8988T (cell line): ENCODE measurements at places on chromosomes 3 and 15.

DNA sequence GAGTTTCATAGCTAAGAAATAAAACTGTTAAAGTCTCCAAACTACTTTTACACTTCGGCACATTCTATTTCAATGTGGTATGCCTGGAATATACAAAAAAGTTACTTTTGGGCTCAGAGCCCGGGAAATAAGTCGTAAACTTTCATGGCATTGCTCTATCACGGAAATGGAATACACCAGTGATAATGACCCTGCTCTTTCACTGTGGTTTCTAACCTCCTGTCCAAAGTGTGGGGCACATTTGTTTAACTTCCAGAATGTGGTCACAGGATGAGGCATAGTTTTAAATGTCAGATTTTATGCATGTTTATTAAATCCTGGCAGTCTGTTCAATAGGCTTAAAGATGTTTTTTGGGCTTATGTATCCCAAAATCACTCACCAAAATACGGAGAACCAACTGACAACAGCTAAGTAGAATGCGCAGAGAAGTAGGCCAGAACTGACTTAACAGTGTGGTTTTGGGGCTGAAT, 5.1 kb downstream of the CXCR6 start:
- no peak for DNase-seq

DNA sequence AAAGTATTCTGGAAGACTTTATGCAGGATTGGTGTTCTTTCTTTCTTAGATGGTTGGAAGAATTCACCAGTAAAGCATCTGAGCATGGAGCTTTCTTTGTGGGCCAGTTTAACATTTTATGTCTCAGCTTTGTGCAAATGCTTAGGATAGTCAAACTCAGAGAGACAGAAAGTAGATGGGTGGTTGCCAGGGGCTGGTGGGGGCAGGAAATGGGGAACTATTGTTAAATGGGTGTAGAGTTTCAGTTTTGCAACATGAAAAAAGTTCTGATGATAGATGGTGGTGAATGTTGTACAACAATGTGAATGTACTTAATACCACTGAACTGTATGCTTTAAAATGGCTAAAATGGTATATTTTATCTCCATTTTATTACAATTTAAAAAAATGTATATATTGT, 24.8 kb downstream of the SPCS1 start:
- DNase-seq, result no peak

GRCh38 chr3:122640437-122640999, 40.1 kb upstream of the PARP14 start:
- no peak for DNase-seq

- DNase-seq, result no peak
Observed at GRCh38 chr15:69117431-69117871, 43.0 kb upstream of the GLCE start.

DNA sequence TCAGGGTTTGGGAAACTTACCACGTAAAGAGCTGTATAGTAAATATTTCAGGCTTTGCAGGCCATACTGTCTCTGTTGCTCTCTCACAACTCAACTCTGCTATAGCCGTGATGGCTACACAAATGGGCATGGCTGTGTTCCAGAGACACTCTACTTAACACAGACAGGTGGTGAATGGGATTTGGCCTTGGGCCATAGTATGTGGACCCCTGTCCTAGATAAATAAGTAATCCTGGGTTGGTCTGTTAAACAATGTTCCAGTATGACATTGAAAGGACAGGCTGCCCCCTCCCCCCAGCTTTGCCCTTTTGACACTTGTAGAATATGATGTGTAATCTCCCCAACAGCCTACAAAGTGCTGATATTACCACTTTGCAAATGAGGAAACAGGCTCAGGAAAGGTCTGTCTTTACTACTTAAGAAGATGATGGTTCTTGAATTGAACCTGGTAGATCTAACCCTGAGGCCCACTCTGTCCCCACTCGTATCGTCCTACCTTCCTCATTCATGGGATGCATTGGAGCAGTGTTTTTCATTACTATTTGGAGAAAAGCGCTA, 38.4 kb downstream of the SLCO3A1 start:
- DNase-seq, result no peak

DNA sequence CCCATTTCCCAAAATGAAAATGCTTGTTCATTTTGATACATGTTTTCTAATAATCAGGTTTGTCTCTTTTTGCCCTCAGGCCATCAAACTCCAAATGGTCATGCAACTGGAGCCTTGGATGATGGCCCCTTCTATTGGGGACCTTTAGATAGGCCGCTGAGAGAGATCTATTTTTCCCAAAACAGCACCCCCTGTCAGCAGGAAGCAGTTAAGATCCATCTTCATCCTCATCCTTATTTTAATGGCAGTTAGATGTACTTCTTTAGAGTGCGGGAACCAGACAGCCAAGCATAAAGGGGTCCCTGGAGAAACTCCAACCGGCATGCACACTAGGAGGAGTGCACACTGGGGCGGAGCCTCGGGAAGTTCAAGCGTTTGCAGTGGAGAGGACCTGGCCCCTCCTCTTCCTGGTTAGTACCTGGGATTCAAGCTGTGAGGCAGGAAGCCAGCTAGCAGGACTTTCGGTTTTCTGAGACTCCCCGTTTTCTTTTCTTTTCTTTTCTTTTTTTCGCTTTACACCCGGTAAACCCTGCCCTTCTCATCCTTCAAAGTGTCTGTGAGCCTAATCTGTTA, 31.9 kb upstream of the STRIT1 start:
- no peak for DNase-seq

- DNase-seq, result peak; percentile 20
Observed at GRCh38 chr3:21718161-21718765, 32.7 kb downstream of the ZNF385D start.

GRCh38 chr3:17135696-17136095, 250.9 kb downstream of the PLCL2 start:
- no peak for DNase-seq

DNA sequence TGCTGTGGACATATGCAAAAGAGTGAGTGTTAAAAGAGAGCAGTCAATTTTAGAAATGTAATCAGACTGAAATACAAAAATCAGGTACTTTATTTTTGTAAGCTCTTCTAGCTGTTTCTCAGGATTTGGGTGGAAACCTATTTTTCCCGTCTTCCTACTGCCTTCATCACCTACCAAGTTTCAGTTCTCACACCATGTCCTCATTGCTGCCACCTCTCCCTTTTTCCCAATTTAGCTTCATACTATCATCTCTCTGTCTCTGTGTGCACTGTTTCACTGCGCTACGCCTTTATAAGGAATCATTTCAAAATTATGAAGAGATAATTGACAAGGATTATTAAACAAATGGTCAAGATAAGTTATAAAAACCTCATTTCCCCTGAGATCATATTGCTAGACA, 7.7 kb downstream of the SRP14 start:
- no peak for DNase-seq

DNA sequence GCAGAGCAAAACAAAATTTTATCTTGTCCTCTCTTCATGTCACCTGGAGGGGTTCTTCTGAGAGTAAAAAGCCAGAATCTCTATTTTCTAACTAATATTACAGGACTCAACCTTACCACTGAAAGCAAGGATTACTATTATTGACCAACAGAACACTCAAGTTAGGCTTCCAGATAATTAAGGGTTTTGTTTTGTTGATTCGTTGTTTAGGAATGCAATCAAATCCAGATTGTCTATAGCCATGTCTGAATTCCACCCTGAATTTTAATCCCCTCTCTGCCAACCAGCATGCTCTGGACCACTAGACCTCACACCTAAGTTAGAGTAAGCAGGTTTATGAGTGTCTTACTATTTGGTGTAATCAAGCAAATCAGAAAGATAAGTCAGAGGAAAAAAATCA, 90.7 kb downstream of the PEAK1 start:
- no peak for DNase-seq

- no peak for DNase-seq
Observed at GRCh38 chr3:180070925-180071324, 34.2 kb upstream of the PEX5L start.

DNA sequence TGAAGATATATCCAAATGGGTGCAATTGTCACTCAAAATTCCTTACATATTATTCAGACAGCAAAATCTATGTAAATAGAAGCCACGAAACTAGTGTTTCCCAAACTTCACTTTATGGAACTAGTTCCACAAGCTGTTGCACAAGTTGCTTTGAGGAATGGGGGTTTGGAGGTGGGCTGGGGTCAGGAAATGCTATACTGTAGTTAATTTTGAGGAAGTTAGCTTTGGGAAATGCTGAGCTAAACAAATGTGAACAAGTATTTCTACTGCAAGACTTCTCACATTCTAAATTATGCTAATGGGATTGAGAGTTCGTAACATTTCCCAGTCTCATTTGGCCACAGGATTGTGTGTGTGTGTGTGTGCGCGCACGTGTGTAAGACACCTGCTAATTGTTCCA, 28.7 kb upstream of the SAMMSON start:
- no peak for DNase-seq

DNA sequence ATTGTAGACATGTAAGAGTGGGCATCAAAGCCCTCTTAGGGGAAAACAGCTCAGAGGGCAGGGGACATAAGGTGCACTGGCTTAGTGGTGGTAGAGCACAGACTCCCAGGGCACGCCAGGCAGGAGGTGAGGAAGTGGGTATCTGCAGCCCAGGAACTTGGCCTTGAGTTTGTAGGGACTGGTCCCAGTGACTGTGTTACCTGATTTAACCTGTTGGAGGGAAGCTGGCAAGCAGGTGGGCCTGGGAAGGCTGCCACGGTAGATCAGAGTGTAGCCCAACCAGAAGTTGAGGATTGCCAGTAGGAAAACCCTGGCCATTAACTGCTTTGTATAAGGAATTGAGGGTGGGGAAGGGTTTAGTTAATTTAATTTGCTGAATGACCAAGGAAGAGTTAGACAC, 417.5 kb upstream of the C2CD4B start:
- DNase-seq, result no peak

DNA sequence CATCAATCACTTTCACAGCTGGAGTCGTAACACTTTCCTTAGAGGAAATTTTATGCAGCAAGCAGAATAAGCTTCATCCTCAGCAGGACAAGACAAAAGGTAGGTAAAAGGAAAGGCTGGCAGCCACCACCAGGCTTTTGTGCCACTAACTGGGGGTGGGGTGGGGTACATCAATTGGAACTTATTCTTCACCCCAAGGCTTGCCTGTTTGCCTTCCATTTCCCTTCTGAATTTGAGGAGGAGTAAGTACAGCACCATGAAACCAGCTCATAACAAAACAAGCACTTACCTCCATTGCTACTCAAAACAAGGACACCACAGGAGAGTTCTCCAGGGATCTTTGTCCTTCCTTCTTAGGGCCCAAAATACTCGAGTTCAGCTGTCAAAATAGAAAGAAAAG, 296.8 kb downstream of the ARRDC4 start:
- DNase-seq, result no peak

DNA sequence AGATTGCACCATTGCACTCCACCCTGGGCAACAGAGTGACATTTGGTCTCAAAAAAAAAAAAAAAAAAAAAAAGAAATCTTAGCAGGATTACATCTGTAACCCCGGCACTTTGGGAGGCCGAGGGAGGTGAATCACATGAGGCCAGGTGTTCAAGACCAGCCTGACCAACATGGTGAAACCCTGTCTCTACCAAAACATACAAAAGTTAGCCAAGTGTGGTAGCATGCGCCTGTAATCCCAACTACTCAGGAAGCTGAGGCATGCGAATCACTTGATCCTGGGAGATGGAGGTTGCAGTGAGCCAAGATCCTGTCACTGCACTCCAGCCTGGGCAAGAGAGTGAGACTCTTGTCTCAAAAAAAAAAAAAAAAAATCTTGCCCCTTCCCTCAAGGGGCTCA, 40.4 kb downstream of the LIPC start:
- DNase-seq, result no peak

GRCh38 chr3:100581650-100582049, 27.8 kb upstream of the ADGRG7 start:
- DNase-seq, result no peak

- DNase-seq, result no peak
Observed at GRCh38 chr3:124653071-124653796, 77.0 kb upstream of the UMPS start.

DNA sequence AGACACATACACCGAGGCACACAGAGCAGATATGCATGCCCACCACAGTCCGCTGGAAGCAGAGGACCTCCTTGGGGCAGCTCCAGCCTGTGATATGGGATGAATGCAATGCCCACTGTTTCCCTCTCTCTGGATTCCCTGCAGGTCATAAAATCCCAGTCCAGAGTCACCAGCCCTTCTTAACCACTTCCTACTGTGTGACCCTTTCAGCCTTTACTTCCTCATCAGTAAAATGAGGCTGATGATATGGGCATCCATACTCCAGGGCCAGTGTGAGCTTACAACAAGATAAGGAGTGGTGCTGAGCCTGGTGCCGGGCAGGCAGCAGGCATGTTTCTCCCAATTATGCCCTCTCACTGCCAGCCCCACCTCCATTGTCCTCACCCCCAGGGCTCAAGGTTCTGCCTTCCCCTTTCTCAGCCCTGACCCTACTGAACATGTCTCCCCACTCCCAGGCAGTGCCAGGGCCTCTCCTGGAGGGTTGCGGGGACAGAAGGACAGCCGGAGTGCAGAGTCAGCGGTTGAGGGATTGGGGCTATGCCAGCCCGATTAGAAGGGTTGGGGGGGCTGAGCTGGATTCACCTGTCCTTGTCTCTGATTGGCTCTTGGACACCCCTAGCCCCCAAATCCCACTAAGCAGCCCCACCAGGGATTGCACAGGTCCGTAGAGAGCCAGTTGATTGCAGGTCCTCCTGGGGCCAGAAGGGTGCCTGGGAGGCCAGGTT, at the start of gene GNAT1:
Gene GNAT1 (plus strand): TSS at position 675 of the 725 bp plus-strand sequence. CDS start 116 bp downstream, outside the sequence.
- DNase-seq, result no peak

DNA sequence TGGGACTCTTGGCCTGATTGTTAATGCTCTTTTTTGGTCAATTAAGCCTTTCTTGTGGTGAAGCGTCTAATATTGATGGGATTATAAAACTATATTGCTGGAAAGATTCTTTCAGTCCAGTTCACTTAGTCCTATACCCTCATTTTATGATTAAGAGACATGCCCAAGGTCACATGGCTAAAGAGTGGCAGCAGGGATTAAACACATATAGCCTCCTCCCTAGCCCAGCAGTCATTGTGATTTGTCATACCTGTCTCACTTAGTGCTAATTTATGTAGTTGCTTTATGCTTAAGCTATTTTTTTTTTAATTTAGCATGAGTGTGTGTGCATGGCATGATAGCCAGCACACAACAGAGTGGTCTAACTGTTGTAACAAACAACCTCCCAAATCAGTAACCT, 9.5 kb downstream of the PARP14 start:
- DNase-seq, result no peak

DNA sequence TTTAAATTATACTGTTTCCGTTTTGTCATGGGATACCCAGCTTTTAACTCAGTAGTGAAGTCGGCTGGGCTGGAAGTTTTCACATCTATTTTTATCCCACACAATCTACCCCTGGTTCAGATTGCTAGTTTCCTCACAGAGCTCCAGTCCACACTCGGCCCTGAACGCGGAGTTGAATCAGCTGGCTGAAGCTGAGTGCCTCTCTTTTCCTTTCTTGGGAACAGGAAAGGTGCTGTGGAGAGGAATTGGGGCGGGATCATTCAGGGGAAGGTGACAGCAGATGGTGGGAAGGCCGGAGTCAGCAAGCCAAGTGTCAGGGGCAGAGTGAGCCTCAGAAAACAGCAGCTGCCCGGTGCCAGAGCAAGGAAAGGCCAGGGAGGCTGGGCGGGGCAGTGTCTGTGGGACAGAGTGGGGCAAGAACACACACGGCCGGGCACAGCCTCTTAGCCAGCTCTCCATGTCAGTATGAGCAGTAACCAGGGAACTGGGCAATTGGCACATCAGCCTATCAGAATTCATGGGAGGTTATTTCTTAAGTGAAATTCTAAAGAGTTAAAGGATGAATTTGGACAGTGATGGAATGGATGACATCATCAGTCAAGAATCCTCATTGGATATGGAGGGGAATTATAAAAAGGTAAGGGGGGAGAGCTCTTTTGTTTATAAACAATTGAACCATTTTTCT, 135.7 kb upstream of the IL12A start:
- peak; percentile 23 for DNase-seq

GRCh38 chr3:157263027-157263426, 103.1 kb upstream of the CCNL1 start:
- no peak for DNase-seq

- DNase-seq, result no peak
Observed at GRCh38 chr3:65478551-65479500, 559.9 kb downstream of the MAGI1 start.
